Left kidney (tissue), 8 donors: ENCODE measurements at places on chromosomes 3 and 15. TPM values are rescaled to one million over a fixed set of nuclear protein-coding genes. Genes with fewer than 3 reads are reported as not detected.

GRCh38 chr15:88365124-88365523, 102.1 kb downstream of the MRPL46 start:
- DNase-seq = no peak

DNA sequence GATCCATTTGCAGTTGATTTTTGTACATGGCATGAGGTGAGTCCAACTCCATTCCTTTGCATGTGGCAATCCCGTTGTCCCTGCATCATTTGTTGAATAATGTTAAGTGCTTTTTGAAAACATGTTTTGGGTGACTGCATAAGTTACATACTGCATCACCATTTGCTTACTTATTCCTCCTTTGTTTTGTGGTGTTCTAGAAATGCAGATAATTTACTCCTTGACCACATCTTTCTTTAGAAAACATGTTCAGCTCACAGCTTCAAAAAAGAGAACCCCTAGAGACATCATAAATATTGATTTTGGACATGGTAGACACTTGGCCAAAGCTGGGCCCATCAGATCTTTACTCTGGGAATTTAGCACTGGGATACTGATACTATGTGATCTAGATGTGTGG, 135.3 kb upstream of the DAZL start:
- no peak for DNase-seq

DNA sequence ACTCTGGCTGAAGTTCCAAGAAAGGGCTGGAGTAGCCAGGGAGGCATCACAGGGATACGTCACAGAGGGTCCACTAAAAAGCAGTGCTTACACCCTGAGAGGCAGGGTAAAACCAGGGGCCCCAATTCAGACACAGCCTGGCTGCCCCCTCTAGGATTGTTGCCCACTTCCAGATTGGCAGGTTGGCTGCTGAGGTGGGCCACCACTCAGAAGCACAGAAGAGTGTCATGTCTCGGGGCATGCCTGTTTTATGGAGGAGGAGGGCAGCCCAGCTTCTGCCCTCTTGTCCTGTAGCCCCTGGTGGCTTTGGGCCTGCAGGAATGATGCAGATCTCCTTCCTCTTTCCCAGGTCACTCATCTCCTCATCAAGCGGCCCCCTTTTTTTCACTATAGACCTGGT, 24.0 kb downstream of the NOX5 start:
- DNase-seq = no peak

The CD80 gene
- 0.20 TPM for polyA plus RNA-seq
